ENCODE measurements at places on chromosomes 5 and 9.

GRCh38 chr9:4382722-4383317, 83.0 kb upstream of the GLIS3 start:
- ATAC-seq: peak; percentile 32

DNA sequence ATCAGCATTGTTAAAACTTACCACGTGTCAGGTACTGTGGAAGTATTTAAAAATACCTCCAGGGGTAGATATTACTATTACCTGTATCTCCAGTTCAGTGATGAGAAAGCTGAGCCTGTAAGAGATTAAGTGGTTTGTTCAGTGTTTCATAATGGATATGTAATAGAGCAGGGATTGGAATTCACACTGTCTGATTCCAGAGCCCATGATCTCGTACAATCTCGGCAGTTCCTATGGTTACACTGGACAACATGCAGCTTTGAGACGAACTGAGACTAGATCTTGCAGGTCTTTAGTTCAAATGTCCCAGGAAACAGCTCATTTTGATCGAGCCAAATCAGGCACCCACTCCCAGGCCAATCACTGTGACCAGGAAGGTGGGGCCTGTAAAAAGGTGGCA, 8.8 kb upstream of the RASGRF2 start:
- no peak for ATAC-seq

DNA sequence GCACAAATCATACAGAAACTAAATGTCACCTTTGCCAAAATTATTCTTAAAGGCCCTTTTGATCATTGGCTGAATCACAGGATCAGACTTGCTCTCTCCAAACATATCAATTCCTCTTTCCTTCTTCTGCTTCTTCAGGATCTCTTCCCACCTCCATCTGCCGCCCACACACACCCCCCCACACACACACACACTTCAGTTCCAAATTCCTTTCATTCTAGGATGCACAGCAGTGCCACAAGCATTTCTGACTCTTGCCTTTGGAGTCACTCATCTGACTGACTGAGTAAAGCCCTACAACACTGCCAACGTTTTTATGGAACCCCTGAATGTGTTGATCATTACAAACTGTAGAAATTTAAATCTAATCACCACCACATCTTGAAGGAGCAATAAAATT, 22.9 kb downstream of the DNAH5 start:
- ATAC-seq: no peak

DNA sequence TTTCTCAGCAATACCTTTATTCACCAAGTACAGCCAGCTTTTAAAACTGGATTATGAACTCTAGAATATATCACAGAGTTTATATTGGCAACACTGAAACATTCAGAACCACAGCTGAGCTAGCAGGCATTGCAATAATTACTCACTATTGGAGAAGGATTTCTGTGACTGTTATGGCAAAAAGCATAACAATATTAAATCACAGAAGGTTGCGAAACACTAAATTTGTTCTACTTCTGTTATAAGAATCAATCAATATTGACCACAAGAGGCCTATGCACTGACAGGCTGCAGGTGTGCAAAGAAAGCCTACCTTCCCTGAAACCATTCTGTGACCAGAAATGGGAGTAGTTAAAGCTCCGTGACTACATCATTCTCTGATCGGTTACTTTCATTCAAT, 59.2 kb downstream of the AP3B1 start:
- ATAC-seq: no peak

DNA sequence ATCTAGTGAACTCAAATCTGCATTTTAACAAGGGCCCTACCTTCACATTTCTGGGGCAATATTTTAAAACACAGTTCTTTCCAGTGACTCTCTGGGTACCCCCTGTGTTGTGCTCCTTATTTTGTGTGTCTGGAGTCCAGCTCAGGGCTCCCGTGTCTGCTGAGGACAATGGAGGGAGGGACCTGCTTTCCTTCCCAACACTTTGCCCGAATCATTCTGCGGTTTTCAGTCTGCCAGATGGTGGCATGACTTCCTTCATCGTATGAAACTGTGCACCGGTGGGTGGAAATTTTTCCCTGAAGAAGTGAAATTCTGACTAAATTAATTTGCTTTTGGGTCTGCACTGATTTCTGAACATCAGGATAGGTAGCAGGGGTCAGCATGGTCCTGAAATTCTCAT, 153.6 kb upstream of the CD180 start:
- ATAC-seq: no peak

DNA sequence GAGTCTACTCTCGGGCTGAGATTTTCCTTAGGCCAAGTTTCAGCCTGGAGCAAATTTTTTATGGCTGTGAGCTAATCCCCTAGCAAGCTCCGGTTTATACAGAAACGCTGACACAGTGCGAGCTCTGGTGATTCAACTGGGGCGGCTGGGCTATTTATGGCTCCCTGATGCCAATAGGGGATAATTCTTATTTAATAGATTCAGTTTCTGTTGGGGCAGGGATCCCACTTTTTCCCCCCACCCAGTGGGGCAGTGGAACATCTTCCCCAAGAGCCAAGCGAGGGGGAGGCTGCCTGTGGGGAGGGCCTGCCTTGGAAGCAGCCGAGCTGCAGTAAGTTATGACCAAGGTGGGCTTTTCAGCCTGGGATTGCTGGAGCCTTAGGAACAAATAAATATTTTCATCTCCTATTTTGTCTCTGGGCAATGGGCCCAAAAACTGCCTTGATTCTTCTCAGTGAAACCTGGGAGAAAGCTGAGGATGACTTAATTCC, 129.1 kb downstream of the MACROH2A1 start:
- ATAC-seq: no peak
